ENCODE measurements at places on chromosomes 2 and 18.
A peak's percentile ranks its signal among the peaks of the same experiment; 100 is the strongest.

GRCh38 chr2:16680781-16681180, 15.1 kb upstream of the CYRIA start:
- DNase-seq = no peak

- peak; percentile 50 for DNase-seq
Measured at GRCh38 chr2:165016772-165017411, 61.6 kb upstream of the SLC38A11 start.

DNA sequence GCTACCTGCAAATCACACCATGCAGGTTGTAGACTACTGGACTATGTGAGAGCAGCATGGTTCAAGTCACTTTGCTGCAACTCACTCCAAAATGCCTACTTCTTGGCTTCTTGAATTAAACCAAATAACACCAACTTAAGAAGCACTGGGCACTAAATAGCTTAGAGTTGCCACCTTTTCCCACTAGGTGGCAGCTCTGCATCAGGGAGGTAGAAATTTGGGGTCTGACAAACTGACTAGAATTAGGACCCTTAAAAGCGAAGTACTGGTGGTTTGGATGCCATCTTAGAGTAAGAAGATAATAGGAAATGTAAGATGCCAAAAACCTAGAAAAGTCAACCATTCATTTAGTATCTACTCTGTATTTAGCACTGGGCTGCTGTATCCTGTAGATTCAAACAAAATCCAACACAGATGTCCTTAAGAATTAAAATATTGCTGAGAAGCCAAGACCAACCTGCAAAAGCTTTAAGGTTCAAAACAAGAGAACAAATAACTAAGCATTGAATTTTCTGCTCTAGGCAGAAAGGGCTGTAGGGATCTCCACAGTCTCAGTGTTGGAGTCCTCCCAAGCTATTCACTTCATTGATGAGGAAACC, 65.5 kb downstream of the CCBE1 start:
- no peak for DNase-seq

- no peak for DNase-seq
Measured at GRCh38 chr2:78910376-78910775, 115.1 kb upstream of the REG3G start.

DNA sequence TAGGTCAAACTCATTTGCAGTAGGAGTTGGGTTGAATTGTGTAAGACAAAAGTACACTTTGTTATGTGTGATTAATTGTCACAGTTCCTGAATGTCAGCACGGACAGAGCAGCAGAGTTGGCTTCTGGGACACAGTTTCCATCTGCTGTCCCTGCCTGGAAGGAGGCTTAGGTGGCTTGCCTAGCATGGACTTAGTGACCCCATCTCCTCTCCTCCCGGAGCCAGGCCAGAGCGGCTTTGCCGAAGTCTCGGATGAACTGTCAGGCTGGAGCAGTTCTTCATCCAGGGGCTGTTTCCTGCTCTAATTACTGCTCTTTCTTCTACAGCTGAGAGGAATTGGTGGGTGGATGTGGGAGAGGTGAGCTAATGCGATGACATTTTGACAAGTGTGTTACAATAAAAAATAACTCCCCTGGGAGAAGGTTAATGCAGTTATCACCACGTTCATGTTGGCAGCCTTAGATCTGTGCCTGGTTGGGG, 102.0 kb downstream of the SH3RF3 start:
- no peak for DNase-seq

DNA sequence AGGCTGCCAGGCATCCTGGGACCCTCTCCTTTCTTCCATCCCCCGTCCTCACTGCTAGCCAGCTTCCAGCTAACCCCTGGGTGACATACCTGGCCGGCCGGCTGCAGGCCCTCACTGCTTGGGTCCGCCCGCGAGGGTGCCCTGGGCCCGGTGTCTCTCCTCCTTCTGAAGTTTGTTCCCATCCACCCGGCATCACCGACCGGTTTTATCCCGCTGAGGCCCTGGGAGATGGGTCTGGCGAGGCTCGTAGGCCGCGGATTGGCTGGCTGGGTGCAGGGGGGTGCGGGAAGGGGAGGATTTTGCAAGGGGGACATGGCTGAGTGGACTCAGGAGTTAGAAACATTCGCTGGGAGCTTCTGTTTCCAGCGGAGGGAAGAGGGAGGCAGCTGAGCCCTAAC, at the start of gene PAX8:
Gene PAX8 (minus strand): TSS at position 180 of the 398 bp plus-strand sequence. CDS start 527 bp downstream, outside the sequence.
- DNase-seq = no peak

GRCh38 chr2:26355038-26355995, 8.7 kb upstream of the ADGRF3 start:
- DNase-seq = peak; percentile 88

GRCh38 chr2:99140860-99141109, 722 bp upstream of the C2orf15 start:
- no peak for DNase-seq

Data from HFFc6 (cell line).